ENCODE measurements at places on chromosomes 12 and 14.

DNA sequence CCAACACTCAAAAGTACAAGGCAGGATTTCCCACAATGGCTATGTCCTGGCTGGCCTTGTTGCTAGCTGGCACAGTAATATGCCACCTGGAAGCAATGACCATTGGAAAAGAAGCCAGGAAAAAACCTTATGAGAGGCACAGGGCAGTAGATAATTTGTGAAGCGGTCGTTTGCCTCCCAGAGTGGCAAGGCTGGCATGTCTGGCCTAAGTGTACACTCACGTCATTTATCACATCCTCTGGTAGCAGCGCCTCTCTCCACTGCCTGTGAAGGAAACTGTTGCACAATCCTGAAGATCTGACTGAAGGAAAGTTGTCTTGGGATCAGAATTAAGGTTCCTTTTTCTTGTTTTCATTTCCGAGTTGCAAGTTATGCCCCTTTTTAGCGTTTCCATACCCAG, 408.5 kb downstream of the ZFP36L1 start:
- no peak for DNase-seq

DNA sequence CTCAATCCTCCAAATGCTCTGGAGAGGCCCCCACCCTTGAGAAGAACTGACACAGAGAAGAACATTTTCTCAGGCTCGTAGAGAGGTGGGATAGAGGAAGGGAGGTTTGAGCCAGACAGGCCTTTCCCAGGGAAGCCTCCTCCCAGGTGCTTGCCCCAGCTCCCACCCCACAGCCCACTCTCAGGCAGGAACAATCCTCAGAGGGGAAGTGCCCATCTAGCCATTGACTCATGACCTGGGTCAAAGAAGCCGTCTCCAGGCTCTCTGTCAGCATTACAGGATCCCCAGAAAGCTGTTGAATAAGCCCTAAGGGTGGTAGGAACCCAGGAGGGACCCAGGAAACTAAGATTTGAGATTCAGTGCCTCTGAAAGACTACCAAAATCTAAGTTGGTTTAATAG, 3.8 kb downstream of the AQP6 start:
- DNase-seq: no peak

DNA sequence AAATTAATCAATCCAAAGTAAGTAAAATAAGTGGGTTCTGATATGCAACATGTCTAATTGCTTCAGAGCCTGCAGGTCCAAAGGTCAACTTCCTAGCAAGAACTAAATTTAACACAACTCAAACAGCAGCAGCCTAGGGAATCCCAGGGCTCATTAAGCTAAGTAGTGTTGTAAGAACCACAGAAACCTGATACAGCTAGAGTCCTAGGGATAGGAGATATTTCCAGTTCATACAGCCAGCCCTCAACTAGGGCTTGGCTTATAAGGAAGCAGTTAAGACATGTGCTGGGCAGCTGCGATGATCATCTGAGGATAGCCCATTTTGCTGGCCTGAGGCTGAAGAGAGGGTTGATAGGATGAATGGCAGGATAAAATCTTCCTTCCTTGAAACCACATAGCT, at the start of gene OR4Q3:
Gene OR4Q3, plus strand, starts transcription at position 316 of the 400 bp plus-strand sequence.
- DNase-seq: no peak

DNA sequence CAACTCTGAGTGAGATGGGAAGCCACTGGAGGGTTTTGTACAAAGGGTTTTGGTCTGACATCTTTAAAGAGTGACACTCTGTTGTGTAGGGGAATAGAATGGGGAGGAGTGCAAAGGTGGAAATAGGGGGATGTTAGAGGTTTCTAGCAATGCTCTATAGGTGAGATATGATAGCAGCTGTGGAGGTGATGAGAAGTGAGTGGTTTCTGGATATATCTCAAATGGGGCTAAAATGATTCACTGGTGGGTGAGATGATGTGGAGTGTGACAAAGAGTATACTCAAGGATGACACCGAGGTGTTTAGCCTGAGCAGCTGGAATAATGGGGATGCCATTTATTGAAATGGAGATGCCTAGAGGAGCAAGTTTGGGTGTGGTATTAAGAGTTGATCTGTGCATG, 426.4 kb downstream of the PCNX1 start:
- no peak for DNase-seq

- peak; percentile 89 for DNase-seq
Observed at GRCh38 chr12:118055144-118055557, 5.8 kb downstream of the WSB2 start.

DNA sequence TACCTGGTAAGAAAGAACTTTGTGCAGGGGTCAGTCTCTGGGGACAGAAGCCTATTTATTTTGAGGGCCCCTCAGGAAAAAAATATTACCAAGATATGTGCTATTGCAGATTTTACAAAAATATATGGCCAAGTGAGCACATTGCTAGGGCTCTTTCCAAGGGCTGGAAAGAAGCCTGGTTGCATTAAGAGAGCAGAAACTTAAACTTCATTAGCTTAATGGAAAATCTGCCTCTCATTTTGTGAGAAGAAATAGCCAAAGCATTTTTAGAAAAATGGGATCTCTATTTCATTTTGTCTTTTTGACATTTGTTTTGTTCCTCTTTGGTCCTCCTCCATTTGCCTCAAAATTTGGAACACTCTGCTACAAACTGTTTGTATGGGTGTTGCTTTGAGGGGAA, 283.5 kb downstream of the NELL2 start:
- no peak for DNase-seq

- DNase-seq: no peak
Observed at GRCh38 chr14:31781578-31781977, 220.4 kb downstream of the NUBPL start.

- DNase-seq: no peak
Observed at GRCh38 chr14:69493038-69493437, 8.5 kb downstream of the PLEKHD1 start.

- peak; percentile 77 for DNase-seq
Observed at GRCh38 chr12:88062474-88062873, 33.3 kb upstream of the C12orf50 start.

DNA sequence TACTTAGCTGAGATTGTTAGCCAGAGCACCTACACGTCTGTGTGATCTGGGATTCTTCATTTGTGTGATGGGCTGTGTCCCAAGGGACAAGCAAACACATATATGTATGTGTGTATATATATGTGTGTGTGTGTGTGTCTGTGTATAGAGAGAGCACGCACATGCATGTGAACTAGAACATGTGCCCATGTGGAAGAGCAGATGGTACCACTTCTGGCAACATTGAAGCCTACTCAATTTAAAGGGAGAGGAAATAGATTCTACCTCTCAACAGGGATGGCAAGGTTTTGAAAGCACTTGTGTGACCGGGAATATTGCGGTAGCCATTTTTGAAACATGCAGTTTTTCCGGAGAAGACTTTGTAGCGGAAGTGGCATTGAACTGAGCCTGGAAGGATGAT, 1.4 kb downstream of the TOMM20L start:
- no peak for DNase-seq

GRCh38 chr12:779745-780734, 27.7 kb downstream of the WNK1 start:
- no peak for DNase-seq

- DNase-seq: no peak
Observed at GRCh38 chr12:132465269-132466190, 24.4 kb upstream of the FBRSL1 start.

DNA sequence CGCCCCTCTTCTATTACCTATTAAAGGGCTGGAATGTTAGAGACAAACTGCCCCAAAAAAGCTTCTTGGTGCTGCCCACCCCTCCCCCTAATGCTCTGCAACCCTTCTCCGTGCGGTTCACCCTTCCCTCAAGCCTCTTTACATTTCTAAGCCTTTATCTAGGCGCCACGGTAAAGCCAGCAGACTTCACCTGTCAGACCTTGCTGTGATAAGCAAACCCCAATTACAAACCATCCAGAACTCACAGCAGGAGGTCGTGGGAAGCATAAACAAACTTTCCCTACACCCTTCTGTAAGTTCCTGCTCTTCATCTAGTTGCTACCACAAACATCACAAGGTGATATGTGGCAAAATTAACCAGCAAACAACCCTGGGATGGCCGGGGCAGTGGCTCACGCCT, 56.8 kb downstream of the MOK start:
- no peak for DNase-seq

GRCh38 chr12:108498136-108498535, 16.9 kb upstream of the FICD start:
- no peak for DNase-seq

- no peak for DNase-seq
Observed at GRCh38 chr14:54774824-54775223, 127.8 kb downstream of the GCH1 start.

DNA sequence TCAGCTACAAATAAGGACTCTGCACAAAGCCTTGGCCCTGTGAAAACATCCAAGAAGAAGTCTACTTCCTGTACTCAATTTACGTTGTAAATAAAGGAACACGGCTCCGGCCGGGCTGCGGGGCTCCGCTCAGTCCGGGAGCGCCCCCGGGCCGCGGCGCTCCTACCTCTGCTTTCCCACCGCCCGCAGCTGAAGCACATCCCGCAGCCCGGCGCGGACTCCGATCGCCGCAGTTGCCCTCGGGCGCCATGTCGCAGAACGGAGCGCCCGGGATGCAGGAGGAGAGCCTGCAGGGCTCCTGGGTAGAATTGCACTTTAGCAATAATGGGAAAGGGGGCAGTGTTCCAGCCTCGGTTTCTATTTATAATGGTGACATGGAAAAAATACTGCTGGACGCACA, 502.3 kb upstream of the FOXG1 start:
- no peak for DNase-seq

DNA sequence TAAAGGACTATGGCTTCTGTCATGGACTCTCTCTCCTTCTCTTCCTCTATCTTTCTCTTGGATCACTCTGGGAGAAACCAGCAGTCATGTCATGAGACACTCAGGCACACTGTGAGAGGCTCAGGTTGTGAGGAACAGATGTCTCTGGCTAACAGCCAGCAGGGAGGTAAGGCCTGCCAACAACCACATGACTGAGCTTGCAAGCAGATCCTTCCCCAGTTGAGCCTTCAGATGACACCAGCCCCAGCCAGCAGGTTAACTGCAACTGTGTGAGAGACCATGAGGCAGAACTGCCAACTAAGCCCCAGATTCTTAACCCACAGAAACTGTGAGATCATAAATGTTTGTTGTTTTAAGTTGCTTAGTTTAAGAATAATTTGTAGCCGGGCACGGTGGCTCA, 90.6 kb downstream of the VCPKMT start:
- DNase-seq: no peak

- no peak for DNase-seq
Observed at GRCh38 chr12:123997908-123998307, 24.9 kb downstream of the ZNF664 start.

GRCh38 chr12:49698619-49699545, 8.3 kb downstream of the FMNL3 start:
- peak; percentile 58 for DNase-seq

DNA sequence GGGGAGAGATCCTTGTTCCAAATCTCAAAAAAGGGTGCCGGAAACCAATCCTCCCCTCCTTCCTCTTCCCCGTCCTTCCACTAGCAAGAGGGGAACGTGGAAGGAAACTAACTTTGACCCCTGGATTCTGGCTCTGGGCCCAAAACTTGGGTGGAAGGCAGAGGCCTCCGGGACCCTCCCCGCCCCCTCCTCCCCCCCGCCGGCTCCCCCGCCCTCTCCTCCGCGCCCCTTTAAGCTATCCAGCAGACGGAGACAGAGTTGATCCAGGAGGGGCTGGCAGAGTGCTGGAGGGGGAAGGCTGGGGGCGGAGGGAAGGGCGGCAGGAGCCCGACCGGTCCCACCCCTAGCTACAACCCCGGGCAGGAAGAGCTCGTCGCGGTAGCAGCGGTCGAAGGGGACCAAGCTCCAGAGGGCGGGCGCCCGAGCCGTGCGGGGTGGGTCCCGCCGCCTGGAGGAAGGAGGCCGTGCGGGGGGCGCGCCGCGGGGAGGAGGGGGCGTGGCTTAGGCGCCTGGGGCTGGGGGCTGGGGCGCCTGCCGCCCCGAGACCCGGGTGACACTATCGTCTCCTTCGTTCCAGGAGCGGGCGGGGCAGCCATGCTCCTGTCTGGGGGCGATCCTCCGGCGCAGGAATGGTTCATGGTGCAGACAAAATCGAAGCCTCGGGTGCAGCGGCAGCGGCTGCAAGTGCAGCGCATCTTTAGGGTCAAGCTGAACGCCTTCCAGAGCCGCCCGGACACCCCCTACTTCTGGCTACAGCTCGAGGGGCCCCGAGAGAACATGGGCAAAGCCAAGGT, at the start of gene NYNRIN:
Gene NYNRIN, plus strand, starts transcription at position 351 of the 794 bp plus-strand sequence. Its CDS starts 244 bp downstream, at position 595.
- no peak for DNase-seq

DNA sequence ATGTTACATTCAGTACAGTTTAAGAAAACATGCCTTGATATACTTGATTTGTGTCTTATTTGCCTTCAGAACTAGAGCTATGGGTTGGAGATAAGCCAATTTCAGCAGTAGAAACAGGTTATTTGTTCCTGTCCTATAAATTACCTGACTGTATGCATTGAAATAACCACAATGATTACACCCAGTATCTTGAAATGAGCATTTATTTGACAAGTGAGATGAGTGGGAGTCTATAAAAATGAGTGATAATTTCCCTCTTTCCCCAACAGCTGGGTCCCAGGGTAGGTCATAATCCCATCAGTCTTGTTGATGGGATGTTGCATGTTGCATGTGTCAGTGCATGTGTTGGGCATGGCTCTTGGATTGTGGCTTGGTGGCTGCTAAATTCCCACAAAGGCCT, 3.7 kb downstream of the TAS2R42 start:
- no peak for DNase-seq

- DNase-seq: no peak
Observed at GRCh38 chr12:13606290-13606689, 375.1 kb downstream of the GRIN2B start.

- no peak for DNase-seq
Observed at GRCh38 chr14:104388541-104389325, 190.8 kb upstream of the C14orf180 start.

DNA sequence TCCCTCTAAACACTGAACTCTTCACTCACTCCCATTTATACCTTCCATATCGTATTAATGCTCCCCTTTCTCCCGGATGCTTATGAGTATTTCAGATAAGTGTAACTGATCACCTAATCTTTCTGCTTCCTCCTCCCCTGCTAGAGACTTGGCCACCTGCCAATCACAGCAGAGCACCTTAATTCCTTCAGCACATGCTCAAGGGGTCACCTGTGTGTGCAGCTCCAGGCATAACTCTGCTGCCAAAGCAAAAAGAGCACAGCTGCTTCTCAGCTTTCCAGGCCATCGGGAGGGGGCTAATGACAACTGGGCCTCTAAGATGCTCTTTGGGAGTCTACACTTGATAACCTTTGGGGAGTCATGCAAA, 106.9 kb upstream of the DYRK2 start:
- no peak for DNase-seq

GRCh38 chr12:95336387-95337067, 118.9 kb downstream of the VEZT start:
- peak; percentile 71 for DNase-seq

DNA sequence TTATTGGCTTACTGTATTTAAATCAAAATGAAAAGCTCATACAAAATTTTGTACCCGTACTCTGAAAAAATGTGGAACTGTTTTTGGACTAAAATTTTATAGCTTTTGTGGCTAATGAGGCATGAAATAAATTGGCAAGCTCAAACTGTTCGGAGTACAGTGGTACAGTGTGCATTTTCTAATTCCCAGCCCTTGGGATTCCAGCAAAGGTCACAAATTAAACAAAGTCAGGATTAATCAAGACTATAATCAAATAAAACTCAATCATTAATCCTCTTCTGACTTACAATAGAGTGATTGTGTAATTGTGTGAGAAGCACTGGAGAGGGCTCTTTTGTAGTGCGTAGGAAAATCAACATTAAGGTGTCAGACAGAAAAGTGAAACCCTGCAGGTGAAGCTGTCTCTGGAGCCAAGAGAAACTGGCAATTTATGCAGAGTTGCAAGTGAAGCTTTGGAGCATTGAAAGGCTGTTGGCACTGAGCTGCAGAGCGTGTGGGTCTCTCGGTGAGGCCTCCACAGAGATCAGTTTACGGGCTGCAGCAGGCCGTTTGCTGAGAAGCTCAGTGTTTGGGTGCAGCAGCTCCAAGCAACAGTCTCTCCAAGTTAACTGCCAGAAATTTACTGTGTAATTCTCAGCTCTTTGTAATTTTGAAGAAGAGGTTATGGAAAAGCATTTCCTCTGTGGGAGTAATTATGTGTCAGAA, 275.9 kb downstream of the FBXL14 start:
- peak; percentile 53 for DNase-seq
